Bronchial smooth muscle cell (primary cell): ENCODE measurements at places on chromosomes 13 and 19. TPM values are rescaled to one million over a fixed set of nuclear protein-coding genes. Genes with fewer than 3 reads are reported as not detected.

MPV17L2 gene
- 4.2 and 5.2 TPM in 2 replicates for total RNA-seq

ZNF763 gene
- total RNA-seq = 0.86 and 2.5 TPM in 2 replicates

RASGRP4 gene
- 0.34 TPM in 1 of 2 replicates, not detected in the other for total RNA-seq

RGL3 gene
- 2.7 and 4.4 TPM in 2 replicates for total RNA-seq

GJA3 gene
- total RNA-seq = 15.8 and 21.3 TPM in 2 replicates

ZNF317 gene
- total RNA-seq = 13.0 and 13.1 TPM in 2 replicates

SERPINE3 gene
- total RNA-seq = not detected in 2 replicates
